ENCODE measurements at places on chromosomes 2 and 18.

- no peak for DNase-seq
Observed at GRCh38 chr2:206969192-206969591, 29.9 kb downstream of the CPO start.

DNA sequence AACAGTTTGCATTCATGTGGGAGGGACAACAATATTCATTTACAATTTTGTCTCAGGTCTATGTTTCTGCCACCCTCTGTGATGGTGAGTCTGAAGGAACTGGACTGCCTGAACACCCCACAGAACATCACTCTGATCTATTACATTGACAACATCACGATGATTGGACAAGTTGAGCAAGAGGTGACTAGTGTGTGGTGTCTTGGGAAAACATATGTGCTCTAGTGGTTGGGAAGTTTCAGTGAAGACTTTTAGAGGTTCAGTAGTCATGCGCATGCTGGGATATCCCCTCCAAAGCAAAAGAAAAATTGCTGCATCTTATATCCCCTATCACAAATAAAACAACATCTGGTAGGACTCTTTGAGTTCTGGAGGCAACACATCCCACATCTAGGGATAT, 18.6 kb upstream of the CTLA4 start:
- DNase-seq, result no peak

GRCh38 chr2:25996844-25997243, 14.5 kb upstream of the KIF3C start:
- DNase-seq, result no peak

DNA sequence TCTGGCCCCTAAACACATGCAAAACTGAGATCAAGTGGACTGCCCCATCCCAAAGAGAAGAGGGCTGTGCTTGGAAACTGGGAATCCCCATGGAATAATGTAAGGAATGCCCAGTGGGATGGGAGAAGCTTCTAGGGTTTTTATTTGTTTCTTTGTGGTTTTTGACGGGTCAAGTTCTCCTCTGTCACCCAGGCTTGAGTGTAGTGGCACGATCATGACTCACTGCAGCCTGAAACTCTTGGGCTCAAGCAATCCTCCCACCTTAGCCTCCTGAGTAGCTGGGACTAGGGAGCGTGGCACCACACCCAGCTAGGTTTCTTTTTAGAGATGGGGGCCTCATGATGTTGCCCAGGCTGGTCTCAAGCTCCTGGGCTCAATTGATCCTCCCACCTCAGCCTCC, 101.7 kb upstream of the ZSWIM2 start:
- DNase-seq, result no peak

DNA sequence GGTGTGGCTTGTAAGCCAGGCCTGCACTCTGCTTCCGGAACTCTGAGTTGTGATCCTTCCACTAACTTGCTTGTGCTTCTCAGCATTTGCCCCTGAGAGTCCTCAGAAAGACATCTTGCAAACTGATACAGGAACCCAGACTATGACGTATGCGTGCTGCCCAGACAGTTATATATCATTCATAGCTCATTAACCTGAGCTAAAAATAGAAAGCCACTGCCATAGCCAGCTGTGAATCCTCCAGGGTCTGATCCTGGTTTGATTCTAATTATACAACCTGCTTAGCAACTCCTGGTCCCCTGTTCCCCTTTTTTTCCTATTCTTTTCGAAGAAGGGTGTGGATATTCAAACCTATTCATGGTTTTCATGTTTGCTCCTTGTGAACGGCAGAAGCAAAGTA, 63.7 kb downstream of the MARCHF4 start:
- DNase-seq, result no peak

DNA sequence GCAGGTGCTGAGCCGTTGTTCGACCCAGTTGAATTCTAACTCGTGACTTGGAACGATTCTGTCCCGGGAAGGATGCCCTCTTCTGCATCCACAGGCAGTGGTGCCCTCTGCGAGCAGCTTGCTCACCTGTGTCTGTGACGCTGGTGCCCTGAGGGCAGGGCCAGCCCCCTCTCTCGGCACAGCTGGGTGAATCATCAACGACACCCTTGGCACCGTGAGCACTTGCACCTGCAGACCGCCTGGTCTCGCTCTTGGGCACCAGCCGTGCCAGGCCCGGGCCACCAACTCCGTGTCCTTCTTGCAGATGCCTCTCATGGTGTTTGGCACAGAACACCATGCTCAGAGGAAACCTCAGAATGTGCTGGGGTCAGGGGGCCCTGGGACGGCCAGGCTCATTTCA, 75.0 kb downstream of the SLC66A2 start:
- DNase-seq, result no peak

- no peak for DNase-seq
Observed at GRCh38 chr2:36477746-36478145, 120.2 kb downstream of the FEZ2 start.

GRCh38 chr18:22167471-22168241, 1.7 kb upstream of the GATA6 start:
- no peak for DNase-seq

DNA sequence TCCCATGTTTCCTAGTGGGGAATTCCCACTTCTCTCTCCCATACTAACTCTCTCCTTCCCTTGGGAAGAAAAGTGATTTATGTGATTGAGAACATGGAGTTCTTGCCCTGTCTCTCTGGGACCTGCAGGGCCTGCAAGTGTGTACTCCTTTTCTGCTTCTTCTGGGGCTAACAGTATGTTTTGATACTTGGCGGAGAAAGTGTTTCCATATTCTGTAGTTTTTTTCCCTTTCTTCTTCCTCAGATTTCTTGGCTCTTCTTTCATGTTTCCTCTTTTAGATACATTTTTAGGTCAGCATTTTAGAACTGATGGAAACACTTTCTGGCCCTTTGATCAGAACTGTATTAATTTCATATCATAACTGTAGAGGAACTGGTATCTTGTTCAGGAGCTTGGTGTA, 352.2 kb downstream of the DLGAP1 start:
- no peak for DNase-seq

Data from NCI-H748 treated with DMSO at 0.1 percent for 48 hours (cell line).